ENCODE measurements at places on chromosomes 1 and 21.

GRCh38 chr1:85502171-85502570, 37.2 kb upstream of the DDAH1 start:
- DNase-seq = no peak

GRCh38 chr1:217149791-217150190, 426.6 kb upstream of the ESRRG start:
- DNase-seq = no peak

DNA sequence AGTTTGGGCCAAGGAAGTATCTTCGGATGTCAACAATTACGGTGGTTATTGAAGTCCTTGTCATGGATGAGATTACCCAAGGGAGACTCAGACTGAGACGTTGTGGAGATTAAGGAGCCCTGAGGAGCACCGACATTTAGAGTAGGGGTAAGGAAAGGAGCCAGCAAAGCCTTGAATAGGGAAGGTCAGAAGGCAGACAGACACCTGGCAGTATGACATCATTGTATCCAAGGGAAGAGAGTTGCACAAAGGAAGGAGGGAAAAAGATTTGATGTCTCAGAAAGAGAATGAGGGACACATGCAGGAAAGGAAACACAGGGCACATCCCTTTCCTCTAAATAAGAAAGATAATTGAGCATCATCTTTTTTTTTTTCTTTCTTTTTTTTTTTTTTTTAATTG, 11.7 kb downstream of the LAMC2 start:
- DNase-seq = no peak

DNA sequence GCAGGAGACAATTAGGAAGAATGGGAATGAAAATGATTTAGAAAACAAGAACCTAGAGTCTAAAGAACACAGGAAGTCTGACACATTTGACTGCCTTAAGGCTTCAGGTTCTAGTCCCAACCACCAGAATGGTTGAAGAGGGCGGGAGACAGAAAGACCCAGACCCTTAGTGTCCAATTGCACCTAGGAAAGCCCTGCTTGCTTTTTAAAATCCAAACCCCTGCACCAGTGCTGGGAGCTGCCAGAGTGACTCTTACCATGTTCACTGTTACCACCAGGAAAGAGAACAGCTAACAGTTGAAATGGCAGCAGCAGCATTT, 265 bp downstream of the CD1B start:
- DNase-seq = no peak

GRCh38 chr1:222464841-222465210, 83.1 kb downstream of the HHIPL2 start:
- DNase-seq = peak; percentile 80

GRCh38 chr21:35646606-35647005, 413.7 kb downstream of the SETD4 start:
- no peak for DNase-seq

DNA sequence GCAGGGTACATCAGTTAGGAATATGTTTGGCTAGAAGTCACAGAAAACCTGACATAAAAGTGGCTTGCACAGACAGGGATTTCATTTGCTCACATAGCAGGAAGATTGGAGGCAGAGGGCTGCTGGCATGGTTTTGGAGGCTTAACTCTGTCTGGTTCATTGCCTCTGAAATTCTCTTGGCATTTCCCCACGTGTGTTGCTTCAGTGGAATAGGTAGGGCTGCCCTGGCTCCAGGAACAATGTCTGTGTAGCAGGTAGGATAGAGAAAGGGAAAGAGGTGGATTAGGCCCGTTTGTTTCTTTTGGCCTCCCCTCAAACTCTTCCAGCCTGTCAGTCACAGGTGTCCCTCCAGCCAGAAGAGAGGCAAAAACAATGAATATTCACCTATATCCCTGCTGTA, 20.5 kb upstream of the SIPA1L2 start:
- no peak for DNase-seq

DNA sequence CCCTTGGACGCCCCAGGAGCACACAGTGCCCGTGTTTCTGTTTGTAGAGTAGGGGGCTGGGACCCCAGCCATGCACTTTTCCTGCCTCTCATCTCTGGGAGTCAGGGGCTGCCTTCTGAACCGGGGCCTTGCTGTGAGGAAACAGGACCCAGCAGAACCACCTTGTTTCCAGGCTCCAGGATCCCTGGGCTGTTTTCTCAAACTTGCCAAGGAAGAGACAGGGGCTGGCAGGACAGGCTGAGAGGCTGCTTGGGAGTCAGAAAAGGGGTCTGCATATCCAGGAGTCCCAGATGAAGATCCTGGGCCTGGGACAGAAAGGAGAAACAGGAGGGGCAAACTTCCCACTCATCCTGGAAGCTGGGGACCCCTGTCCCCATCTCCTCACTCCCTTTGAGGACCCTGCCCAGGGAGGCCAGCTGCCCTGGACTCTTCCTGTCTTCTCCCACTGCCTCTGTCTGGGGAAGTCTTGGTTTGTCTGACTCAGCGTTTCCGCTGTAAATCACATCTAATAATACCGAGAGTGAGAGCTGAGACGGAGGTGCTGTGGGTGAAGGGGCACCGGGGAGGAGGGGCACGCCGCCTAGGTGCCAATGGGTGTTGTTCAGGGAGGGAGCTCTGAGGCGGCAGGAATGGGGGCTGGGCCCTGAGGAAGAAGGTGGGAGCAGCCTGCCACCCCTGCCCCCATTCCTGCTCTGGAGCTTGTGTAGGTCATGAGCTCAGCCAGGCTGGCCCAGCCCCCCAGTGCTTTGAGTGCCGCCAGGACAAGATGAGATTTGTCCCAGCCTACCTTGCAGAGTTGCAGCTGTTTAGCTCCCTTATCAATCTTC, 16.7 kb downstream of the POU3F1 start:
- no peak for DNase-seq

DNA sequence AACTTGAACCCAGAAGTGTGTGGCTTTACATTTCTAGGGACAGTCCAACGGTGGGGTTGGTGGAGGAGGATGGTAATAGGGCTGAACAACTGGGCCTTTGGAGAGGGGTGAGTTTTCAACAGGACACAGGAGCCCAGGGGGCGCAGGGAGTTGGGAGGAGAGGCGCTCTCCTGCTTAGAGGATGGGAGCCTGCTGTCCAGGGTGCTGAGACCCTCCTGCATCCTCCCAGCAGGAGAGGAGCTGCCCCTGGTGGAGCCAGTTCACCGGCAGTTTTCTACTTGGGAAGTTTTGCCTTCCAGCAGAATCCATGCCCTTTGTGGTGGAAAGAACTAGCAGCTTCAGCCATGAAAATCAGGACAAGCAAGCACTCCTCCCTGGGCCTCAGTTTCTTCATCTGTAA, 8.6 kb downstream of the KCNC4 start:
- no peak for DNase-seq

DNA sequence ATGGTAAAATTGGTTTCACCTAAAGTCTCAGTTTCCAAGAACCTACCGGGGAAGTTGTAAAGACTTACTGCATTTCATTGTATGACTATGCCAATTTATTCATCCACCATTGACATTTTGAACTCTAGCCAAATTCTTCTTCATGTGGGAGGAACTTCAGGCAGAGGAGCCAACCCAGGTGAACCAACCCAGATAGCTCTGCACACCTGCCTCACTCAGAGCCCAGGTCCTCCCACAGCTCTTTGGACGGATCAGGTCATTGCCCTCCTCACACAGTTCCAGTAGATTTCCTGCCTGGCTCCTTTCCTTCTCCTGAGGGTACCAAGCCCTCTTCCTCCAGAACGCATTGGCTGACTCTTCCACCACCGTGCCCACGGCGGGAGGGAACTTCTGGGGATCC, 121.7 kb downstream of the DTL start:
- no peak for DNase-seq

- no peak for DNase-seq
Observed at GRCh38 chr1:171081763-171082201, 8.9 kb upstream of the FMO3 start.

DNA sequence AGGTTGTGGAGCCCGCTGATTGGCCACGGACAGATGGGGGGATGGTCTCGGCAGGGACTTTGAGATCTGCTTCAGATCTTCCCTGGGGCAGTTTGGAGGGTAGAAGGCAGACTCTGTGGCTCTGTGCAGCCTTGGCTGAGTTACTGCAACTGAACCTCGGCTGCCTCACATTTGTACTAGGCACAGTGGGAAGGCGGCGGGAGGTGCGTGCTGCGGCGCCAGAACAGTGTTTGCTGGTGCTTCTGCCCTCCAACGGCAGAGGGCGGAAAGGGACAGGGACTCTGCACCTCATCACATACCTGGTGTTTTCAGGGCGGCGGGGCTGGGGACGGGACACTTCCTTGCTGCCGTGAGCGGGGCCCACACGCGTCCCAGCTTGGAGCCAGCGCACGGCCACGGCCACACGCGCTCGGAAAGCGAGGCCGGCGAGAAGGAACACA, 26.2 kb downstream of the SLC66A1 start:
- no peak for DNase-seq

GRCh38 chr1:79603843-79604242, 597.3 kb upstream of the ADGRL4 start:
- DNase-seq = no peak

DNA sequence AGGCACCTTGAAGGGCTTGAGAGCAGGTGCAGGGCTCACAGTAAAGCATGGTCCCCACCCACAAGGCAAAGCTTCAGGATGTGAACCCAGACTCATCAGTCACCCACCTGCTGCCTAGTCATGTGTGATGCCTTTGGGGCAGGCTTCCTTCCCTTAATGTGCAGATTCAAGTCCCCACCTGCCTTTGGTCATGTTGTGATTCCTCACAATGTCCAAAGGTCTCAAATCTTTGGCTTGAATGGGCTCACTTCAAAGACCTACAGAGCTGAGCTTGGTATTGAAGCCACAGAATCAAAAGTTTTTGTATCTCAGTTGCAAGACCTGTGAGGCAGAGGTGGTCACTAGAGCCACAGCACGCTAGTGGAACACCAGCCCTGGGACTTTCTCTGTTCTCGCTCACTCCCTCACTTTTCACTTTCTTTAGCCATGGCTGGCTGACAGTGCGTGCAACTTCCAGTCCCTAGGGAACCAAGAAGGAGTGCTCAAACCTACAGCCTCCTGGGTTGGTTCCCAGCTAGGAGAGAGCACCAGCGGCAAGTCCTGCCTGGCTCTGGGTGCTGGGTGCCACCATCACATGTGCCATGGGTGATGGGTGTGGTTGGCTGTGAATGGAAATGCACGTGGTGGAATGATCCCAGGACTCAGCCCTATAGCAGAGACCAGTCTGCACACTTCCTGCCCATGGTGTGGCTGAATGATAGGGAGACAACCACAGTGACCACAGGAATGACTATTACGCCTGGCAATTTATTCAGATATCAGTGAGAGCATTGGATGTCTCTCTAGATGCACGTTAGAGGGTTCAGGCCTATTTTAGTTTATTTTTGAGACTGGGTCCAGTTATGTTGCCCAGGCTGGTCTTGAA, 26.4 kb upstream of the CLIC6 start:
- DNase-seq = no peak

DNA sequence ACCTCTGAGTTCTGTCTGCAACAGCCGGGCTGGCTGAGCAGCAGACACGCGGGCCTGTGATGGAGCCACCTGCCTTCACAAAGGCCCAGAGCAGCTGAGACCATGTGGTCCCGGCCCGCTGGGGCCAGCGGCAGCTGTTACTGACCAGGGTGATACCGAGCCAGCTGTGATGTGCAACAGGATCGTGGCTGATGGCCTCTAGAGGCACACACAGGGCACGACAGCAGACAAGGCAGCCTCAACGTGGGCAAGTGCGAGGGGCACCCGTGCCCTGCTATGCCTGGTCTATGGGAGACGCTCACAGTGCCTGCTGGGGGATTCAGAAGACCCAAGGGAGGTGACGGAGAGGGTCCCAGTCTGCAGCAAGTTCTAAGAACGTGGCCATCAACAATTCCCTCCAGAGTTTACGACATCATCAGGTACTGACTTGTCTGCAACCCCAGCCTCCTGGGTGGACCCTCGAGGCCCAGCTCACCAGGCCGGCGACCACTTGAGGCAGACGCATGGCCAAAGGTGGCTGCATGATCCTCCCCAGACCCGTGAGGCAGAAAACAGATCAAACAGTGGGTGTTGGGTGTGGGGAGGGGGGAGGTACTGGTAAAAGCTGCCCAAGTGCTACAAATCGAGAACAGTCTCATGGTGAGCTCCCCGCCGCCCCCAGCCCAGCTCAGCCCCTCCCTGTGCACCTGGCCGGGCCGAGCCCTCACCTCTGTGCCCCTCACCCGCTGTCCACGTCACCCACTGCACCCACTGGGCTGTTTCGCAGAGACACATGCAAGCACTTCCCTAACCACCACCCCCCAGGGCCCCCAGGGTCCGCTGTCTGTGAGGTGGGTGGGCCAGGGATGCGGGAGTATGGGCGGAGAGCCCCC, 6.0 kb downstream of the POFUT2 start:
- DNase-seq = no peak

- DNase-seq = peak; percentile 11
Observed at GRCh38 chr1:174160109-174160473, 771 bp downstream of the RABGAP1L start.

- no peak for DNase-seq
Observed at GRCh38 chr1:234620272-234621126, 10.5 kb upstream of the IRF2BP2 start.

- DNase-seq = no peak
Observed at GRCh38 chr1:169768161-169768560, 26.5 kb downstream of the METTL18 start.

GRCh38 chr1:62391369-62391971, 45.4 kb upstream of the USP1 start:
- DNase-seq = no peak

GRCh38 chr1:174791863-174792262, 207.9 kb upstream of the CACYBP start:
- DNase-seq = no peak

- no peak for DNase-seq
Observed at GRCh38 chr1:230940848-230941247, 37.8 kb downstream of the TTC13 start.

GRCh38 chr21:38472412-38473108, 25.7 kb downstream of the ERG start:
- no peak for DNase-seq

- no peak for DNase-seq
Observed at GRCh38 chr1:58409336-58409735, 137.2 kb downstream of the OMA1 start.

- DNase-seq = no peak
Observed at GRCh38 chr1:215079456-215079855, 3.1 kb upstream of the KCNK2 start.

DNA sequence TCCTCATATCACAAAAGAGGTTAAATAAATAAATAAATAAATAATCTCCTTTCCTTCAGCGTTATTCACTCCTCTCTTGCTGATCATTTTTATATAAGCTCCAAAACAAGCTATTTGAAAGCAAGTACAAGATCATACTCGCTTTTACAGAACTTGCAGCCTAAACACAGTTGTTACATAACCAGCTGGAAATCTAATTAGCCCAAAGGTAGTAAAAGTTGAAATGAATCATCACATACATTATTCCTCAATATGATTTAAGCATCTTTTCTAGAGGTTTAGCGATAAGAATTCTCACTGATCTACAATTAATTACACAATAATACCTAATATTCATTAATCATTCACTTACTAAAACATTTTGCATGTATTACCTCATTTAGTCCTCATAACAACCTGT, 160.2 kb downstream of the COP1 start:
- no peak for DNase-seq

DNA sequence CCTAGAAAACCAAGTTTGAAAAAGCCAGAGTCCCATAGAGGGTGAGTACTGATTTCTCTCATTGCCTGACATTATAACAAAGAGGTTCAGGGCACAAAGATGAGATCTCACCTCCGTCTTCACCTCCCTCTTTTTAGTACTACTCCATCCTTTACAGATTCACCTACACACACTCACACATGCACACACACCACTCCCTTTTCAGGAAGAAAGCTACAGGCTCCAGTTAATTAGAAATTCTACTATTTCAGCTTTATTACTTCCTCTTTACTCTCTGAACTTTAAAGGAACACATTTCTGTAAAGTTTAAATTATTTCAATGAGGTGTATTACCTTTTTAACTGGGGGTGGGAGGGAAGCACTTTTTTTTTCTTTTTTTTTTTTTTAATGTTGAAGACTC, 59.6 kb upstream of the PRDX6 start:
- no peak for DNase-seq

GRCh38 chr1:9008236-9008635, 18.0 kb downstream of the SLC2A7 start:
- DNase-seq = no peak
